ENCODE measurements at places on chromosomes 2 and 18.

DNA sequence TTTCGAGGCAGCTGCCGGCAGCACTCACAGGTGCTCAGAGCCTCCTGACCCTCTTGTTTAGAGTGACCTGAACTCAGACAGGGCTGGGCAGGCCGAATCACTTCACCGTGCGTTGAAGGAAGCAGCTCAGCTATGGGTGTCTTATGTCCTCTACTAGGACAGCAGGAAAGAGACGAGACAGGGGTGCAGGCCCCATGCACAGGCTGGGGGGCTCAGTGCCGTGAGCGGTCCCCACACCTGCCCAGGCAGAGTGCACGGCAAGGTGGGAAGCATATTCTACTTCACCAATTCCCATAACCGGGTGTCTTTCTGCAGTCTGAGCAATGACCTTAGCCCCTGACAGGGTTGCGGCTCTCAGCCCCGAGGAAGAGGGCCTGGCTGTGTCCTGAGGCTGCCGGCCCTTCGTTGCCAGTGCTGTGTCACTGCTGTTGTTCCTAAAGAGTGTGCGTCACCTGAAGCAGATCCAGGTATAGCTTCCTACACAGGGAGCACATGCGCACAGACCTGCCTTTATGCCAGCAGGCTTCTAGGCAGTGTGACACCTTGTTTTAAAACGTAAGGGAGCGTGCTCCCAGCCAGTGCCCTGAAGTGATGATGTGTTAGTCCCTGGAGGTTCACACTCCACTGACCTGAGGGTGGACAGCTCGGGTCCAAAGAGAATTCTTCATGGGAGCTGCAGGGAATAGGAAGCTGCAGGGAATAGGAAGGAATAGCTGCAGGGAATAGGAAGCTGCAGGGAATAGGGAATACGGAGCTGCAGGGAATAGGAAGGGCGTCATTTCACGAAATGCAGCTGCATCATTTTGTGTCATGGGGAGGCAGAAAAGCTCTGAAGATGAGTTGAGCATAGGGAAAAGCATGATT, 207.9 kb upstream of the SALL3 start:
- no peak for DNase-seq

DNA sequence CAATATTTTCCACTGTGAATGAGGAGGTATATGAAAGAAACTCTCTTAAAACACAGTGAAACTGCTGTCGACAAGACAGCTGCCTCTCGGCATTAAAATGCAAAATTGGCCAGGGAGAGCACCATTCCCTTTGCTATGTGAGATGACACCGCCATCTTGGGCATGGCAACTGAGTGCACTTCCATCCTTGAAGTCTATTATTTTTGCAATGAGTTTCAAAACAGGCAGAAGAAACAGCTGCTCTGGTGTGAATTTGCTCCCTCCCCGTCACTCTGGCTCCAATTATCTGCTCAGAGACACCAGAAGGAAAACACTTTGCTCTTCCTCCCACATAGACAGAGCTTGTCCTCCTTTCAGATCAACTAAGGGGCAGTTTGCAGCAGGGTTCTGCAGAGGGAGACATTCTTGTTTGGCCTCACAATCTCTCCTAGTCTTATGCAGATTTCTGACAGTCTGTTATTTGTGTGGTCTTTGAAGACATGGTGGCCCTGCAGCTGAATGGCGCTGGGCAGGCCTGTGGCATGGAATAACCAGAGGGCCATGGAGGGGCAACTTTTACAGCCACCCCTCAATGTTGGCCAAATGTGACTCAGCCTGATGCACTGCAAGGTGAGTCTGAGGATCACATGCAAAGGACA, 48.6 kb upstream of the SEC11C start:
- no peak for DNase-seq

DNA sequence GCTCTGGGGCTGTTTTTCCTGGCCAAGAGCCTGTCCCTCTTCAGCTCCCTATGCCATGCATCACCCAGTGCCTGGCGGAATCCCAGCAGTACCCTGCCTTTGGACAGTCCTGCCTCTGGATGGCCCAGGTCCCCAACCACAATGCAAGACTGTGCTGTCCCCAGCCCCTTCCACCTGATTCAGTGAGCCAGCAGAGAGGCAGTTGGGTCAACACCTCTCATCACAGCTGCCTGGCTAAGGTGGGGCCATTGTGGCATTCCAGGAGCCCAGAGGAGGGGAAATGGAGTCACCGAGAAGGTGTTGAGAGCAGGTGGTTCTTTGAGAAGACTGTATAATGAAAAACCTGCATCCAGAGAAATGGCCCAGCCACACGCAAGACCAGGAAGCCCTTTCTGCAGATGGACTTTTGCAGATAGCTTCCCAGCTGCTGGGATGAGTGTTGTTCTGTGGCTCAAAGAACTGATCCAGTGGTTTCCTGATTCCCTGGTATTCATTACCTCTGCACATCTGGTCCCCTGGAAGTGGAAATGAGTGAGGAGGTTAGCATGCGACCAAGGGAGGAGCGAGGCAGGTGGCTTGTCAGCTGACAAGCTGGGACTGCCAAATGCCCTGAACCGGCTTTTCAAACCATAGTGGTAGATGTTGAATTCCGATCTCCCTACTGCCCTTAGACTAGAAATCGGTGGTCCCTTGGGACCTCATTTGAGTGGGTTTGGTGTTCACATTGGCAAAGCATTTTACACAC, 1.7 kb upstream of the ASPRV1 start:
- no peak for DNase-seq

DNA sequence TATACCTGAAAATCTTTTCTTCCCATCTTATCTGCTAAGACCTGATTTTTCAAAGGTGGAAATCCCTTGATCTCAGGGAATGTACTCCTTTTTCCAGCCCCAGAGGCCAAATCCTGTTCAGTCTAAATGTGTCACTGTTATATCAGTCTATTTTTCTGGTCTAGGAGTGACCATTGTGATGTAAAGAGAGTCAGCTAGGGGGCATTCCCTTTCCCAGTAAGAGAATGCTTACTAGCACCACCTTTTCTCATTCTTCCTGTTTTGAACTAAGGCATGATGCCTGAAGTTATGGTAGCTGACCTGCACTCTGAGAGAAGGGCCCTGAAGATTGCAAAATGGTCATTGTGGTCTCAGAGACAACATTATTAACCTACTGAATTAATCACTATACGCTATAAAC, 124.1 kb upstream of the XIRP2 start:
- DNase-seq: no peak

DNA sequence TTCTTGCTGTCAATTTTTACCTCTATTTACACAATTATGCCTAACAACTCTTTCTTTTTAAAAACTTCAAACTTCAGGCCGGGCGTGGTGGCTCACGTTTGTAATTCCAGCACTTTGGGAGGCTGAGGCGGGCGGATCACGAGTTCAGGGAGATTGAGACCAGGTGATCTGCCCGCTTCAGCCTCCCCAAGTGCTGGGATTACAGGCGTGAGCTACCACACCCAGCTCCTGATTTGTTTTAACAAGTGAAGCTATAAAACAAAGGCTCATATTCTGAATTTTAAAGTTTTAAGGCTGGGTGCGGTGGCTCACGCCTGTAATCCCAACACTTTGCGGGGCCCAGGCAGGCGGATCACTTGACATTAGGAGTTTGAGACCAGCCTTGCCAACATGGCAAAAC, 15.5 kb downstream of the PTPN2 start:
- DNase-seq: no peak

Measured in stimulated activated CD4-positive, alpha-beta T cell treated with anti-CD3 and anti-CD28 coated beads, Interleukin-1b, Interleukin-23, amount 100 ng/mL, for 4 hours (primary cell).